Stimulated activated memory B cell treated with anti-CD40 and anti-IgM and Interleukin-4, amounts not matched to agents 10 μg/mL and 1 μg/mL and 100 μg/mL, for 72 hours (primary cell): ENCODE measurements at places on chromosomes 12 and 14.
A peak's percentile ranks its signal among the peaks of the same experiment; 100 is the strongest.

- peak; percentile 88 for ATAC-seq
These were observed 69.2 kb upstream of the ETV6 start for GRCh38 chr12:11580125-11580751.

- ATAC-seq, result no peak
These were observed 9.6 kb downstream of the ISM2 start for GRCh38 chr14:77489041-77489440.

DNA sequence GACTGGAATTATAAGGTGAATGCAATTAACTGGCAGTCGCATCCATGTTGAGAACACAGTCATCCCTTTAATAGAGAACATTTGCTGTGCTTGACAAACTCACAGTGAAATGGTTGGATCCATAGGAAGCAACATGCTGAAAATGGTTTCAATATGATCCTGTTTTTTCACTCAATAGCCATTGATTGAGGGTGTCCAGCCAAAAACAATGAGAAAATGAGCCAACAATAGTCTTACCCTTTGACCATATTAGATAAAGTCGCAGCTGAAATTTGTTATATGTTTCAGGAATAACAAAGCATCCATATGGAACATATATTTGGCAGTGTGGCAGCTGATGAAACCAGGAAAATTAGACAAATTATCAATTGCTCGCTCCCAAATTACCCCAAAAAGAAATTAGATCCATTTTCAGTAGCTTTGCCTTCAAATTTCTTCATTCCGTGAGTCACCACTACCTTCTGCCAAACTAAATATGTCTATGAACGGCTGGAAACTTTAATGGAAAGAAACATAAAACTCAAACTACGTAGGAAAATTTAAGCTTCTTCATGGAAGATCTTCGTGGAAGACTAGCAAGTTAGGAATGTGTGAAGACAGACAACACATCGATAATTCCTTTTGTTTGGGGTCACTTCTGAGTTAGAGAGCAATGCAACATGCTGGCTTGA lies 17.4 kb downstream of the IGF1 start:
- no peak for ATAC-seq

DNA sequence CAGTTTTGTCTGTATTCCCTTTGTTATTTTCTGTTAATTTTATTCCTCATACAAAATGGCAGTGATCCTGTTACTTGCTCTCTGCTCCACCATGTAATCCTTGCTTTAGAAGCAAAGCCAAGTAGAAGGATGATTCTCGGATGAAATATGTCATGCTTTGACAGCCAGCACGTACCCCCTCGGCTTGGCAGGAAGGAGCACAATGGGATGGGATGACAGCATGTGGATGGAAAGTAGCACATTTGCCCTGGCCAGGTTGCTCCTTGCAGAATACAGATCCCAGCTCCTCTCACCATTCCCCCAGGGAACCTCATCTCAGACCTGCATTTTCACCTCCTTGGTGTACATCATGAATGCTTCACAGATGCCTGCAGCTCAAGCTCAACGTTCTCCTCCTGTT lies 35.1 kb upstream of the ATF1 start:
- ATAC-seq, result no peak

DNA sequence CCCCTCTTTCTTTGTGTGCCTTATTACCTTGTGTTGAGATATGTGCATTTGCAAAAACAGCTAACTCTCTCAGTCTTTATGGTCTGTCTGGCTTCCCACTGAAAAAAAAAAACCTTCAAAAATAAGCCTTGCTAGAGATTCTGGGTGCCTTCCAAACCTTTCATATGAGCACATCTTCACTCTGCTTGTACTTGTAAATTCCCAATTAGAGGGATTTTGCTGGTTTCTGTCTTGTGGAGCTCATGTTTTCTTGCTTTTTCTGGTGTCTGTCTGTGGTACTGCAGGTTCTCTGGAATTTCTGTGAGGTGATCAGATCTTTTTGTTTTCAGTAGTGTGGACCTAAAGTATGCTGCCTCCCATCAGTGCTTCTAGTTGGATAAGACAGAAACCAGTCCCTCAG lies 100.1 kb downstream of the PIK3C2G start:
- no peak for ATAC-seq

GRCh38 chr12:94261119-94261518 lies 112.7 kb downstream of the PLXNC1 start:
- ATAC-seq, result no peak

- ATAC-seq, result no peak
These were observed 8.3 kb upstream of the TBX5 start for GRCh38 chr12:114414031-114414865.

DNA sequence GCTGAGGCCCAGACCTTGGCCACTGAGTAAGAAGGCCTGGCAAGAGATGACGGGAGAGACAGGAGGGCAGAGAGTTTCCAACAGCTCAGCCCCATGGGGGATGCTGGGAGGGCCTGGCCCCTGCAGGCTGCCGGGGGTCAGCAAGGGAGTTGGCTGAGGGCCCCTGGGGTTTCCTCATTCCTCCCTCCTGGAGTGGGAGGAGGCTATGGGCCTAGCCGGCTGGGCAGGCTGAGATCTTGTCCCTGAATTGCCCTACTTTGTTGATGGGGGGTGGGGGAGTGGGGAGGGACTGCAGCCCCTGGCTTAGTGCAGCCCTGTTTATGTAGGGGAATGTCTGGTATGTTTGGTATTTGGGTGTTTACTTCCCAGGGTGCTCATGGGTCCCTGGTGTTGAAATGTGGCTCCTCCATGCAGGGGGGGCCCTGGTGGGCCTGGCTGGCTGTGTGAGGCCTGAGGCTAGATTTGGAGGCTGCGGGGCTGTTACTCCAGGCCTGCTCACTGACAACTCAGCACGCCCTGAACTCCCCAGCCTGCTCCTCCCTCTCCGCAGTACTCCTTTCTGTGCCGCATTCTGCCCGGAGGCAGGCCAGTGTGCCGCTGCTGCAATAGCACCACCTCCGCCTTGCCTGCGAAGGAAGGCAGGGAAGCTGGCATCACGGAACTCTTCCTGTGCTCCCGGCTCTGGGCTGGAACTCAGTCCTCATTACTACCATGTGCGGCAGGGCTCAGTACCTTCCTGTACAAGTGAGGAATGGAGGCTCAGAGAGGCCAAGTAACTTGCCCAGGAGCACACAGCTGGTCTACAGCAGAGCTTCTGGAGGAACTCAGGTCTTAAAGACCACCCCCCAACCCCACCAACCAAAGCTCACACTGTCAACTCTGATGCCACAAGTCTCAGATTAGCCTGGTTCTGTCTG lies 25.3 kb downstream of the JDP2 start:
- no peak for ATAC-seq

GRCh38 chr12:76964784-76965571 lies 86.2 kb upstream of the CSRP2 start:
- ATAC-seq, result no peak

- ATAC-seq, result no peak
These were observed 78.3 kb downstream of the TSHR start for GRCh38 chr14:81033698-81034240.

DNA sequence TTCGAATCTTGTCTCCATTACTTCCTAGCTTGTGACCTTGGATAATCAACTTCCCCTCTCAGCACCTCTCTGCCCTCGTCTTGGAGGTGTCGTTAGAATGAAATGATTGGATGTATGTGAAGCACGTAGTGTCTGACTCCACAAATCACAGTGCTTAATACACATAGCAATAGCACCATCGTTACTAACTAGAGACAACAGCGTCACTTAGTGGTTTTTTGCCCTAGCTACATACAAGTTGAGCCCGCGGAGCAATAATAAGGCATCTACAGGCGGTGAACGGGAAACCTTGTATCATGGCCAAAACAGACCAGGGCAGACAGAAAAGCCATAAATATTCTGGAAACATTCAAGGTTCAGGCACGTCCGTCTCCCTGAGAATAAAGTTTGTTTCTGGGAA lies 154.9 kb downstream of the ASCL4 start:
- ATAC-seq, result no peak

- peak; percentile 60 for ATAC-seq
These were observed at the start of gene AKT1 for GRCh38 chr14:104794993-104795780. Gene AKT1 (minus strand): TSS chr14:104795748. CDS start chr14:104792643, 3,105 bp downstream.

DNA sequence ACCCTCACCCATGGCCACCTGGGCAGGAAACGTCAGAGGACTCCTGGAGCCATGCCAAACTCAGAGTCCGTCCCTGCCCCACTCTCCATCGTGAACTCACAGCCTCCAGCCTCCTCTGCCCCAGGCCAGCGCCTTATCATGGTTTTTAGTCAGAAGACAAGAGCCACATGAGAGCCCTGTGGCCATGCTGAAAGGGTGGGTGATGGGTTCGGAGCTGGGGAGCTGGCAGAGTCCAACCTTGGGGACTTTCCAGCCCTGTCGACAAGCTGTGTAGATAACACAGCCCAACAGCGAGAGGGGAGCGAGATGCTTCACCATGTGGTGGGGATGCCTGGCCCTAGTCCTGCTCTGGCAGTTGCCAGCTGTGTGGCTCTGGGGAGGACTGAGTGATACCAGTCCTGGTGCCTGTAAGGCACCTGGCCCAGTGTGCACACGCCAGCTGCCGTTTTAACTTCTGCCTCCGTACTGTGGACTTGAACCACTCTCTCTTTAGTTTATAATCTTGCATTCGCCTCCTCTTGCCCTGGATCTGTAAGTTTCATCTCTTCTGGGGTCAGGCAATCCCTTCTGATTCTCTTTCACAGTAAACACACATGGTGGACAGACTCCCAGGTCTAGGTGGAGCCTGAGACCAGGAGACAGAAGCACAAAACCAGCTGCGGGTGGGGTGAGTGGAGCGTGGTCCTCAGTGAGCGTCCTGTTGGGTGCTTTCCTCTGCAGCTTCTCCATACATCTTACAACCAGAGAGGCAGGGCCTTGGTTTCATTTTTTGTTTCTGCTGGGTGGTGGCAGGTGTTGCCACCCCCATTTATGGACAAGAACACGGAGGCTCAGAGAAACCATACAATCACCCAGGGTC lies 55.3 kb downstream of the RIN3 start:
- peak; percentile 89 for ATAC-seq

DNA sequence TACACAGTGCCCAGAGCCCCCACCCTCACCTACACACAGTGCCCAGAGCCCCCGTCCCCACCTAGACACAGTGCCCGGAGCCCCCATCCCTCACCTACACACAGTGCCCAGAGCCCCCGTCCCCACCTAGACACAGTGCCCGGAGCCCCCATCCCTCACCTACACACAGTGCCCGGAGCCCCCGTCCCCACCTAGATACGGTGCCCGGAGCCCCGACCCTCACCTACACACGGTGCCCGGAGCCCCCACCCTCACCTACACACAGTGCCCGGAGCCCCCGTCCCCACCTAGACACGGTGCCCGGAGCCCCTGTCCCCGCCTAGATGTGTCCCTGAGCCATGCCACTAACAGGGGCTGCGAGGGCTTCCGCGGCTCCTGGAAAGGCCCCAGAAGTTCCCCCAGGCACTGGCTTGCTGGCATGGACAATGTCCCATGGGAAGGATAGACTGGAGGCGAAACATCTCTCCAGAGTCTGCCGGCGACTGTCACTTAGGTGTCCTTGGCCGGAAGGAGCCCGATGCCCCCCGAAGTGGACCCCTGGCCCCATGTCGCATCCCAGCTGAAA lies 146.0 kb downstream of the PIWIL1 start:
- no peak for ATAC-seq

GRCh38 chr12:51330186-51330585 lies 6.2 kb upstream of the BIN2 start:
- ATAC-seq, result no peak

GRCh38 chr14:102315121-102315520 lies 4.4 kb upstream of the ZNF839 start:
- ATAC-seq, result no peak

GRCh38 chr14:81386290-81386745 lies 13.8 kb downstream of the STON2 start:
- no peak for ATAC-seq

GRCh38 chr14:75196468-75196867 lies 20.1 kb upstream of the TMED10 start:
- ATAC-seq, result peak; percentile 79

GRCh38 chr14:53109105-53110041 lies 43.8 kb downstream of the DDHD1 start:
- peak; percentile 94 for ATAC-seq

DNA sequence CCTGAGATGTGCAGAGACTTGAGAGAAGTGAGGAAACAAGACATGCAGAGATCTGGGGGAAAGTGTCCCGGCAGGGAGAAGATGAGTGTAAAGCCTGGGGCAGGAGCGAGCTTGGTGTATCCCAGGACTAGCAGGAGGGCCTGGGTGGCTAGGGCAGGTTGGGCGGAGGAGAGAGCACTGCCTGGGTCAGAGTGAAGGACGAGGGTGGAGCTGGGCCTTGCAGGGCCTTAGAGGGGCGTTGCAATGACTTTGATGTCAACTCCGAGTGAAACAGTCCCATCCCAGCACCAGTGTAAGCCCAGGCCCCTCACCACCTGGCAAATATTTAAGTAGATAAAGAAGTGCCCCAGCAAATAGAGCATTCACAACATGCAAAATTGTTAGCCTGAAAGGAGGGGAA lies 24.2 kb upstream of the RFLNA start:
- ATAC-seq, result no peak

DNA sequence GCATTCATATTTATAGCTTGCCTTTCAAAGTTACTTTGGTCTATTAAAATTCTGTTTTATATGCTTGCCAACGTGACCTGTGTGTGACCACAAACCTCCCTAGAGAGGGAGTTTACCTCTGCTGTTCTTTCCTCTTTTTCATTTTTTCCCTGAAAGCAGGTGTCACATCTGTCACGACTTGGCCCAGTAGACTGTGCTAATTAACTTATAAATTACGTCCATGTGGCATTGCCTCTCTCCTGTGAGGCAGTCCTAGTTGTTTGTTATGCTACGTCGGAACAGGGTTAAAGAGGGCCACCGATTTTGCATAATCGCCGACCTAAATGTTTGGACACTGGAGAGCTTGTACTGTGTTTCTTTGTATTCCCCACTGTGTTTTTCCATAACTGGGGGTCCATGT lies 343.9 kb upstream of the FLRT2 start:
- ATAC-seq, result no peak

DNA sequence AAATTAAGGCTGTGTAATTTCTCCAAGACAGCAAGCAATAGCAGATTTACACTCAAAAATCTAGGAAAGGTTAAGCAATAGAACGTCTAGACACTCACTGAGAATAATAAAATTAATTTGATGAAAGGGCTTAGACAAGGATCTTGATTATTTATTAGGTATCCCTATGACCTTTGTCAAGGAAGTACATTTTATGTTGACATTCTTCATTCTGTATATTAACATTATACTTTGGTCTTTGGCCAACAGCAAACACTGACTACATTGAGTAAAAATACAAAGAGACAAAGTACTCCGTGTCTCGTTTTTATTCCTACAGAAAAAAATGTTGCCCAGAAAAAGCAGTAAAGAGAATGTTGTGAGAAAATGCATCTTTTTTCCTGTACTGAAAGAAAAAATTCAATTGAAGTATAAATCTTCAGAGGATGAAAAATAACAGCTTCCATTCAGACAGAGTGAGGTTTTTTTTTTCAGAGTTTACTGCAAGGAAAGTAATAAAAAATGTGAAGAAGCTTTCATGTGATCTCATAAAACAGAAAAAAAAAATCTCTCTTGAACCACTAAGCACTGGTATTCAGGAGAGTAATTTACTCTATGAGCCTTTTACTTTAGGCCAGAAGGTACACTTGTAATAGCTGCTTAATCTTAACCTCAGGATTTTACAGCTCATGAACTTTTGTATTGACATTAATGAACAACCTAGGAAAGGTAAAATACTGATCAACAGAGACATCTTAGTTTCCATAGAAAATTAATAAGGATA lies 605.0 kb downstream of the FSCB start:
- no peak for ATAC-seq
